ENCODE measurements at places on chromosomes 7 and 10.

- DNase-seq: no peak
Observed at GRCh38 chr10:84837041-84837812, 508.8 kb downstream of the CCSER2 start.

GRCh38 chr10:114242235-114242634 lies 3.2 kb downstream of the VWA2 start:
- no peak for DNase-seq

- no peak for DNase-seq
Observed at GRCh38 chr7:69880840-69881239, 282.6 kb downstream of the AUTS2 start.

- DNase-seq: no peak
Observed at GRCh38 chr7:95004618-95005247, 97.3 kb downstream of the PPP1R9A start.

GRCh38 chr10:72065439-72066025 lies 22.8 kb downstream of the SPOCK2 start:
- DNase-seq: no peak
